ENCODE measurements at places on chromosomes 6 and 20. TPM values are rescaled to one million over a fixed set of nuclear protein-coding genes. Genes with fewer than 3 reads are reported as not detected.

The BCAS4 gene
- total RNA-seq, result 11.0 TPM

The FOXQ1 gene
- total RNA-seq, result not detected

The PRRT1 gene
- total RNA-seq, result 0.36 TPM

The LY6G6F gene
- total RNA-seq, result not detected

The PAX1 gene
- total RNA-seq, result not detected

The ACTL10 gene
- total RNA-seq, result 1.8 TPM

The DPPA5 gene
- not detected for total RNA-seq

The BHLHE23 gene
- not detected for total RNA-seq

The C4A gene
- total RNA-seq, result 4.8 TPM

Data from activated CD4-positive, alpha-beta memory T cell treated with anti-CD3 and anti-CD28 coated beads for 36 hours (primary cell).